ENCODE measurements at places on chromosomes 16 and 17. TPM values are rescaled to one million over a fixed set of nuclear protein-coding genes. Genes with fewer than 3 reads are reported as not detected.

DNA sequence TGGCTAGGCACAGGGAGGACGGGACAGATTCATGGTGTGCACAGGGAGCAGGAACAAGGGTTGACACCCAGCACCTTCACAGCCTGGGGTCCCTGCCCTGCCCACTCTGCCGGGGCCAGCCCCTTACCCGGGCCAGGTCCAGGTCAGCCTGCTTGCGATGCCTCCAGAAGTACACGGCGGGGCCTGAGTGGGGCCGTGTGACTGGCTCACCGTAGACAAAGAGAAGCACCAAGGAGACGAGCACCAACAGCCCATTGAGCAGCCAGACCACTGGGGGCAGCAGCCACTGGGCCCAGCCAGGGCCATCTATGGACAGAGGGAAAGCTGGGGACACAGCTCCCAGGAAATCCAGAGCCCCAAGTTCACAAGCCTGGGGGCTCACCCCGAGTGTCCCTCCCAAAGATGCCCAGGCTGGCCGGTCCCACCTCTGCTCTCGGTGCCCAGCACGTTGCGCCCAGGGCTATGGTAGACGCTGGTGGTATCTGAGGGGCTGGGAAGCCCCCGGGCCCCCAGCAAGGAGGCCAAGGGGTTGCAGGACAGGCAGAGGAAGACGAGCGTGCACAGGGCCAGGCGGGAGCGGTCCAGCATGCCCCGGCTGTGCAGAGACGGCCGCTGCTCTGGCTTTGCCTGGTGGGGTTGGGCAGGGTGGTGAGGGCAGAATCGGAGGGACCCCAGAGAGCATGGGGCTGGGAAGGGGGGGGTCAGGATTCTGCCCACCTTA is 19.8 kb downstream of the SREBF1 start:
- H3K27ac ChIP-seq, result no peak overlapping the region
- peaks cover 21% of the 10 kb centered on the region for H3K4me1 ChIP-seq
- no peak for DNase-seq
- peaks cover 5% of the 10 kb centered on the region for H3K36me3 ChIP-seq
- no peaks in the 10 kb centered on the region for H3K27me3 ChIP-seq
- H3K4me3 ChIP-seq, result no peak overlapping the region

DNA sequence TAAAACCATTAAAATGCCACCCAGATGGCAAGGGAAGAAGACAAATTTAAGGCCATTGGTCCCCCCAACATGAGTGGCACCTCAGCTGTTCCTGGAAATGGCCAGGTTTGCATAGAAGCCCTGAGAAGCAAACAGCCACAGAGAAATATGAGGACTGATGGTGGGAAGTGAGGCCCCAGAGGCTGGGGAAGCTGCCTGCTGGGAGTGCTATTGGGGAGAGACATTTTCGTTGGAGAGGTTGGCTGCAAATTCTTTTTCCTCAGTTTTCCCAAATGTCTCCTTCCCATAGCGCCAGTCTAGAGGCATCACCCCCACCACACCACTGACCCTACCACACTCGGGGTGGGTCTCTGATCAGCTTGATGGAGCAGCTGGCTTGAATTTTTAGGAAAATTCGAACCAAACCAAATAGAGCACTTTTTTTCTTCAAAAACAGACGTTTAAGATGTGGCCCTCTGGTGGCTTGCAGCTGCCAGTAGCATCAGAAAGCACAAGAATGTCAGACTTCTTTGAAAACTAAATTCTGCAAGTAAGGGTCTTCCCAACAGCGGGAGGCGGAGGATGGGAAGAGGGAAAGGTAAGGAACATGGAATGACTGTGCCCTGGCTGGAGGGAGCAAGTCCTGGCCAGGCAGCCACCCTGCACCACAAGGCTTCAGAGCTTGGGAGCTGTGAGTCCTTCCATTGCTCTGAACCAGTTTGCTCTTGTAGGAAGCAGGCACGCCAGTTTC is 13.2 kb upstream of the SLC12A3 start:
- DNase-seq, result no peak
- H3K36me3 ChIP-seq, result no peaks in the 10 kb centered on the region
- H3K4me3 ChIP-seq, result no peak overlapping the region
- no peaks in the 10 kb centered on the region for H3K27me3 ChIP-seq

DNA sequence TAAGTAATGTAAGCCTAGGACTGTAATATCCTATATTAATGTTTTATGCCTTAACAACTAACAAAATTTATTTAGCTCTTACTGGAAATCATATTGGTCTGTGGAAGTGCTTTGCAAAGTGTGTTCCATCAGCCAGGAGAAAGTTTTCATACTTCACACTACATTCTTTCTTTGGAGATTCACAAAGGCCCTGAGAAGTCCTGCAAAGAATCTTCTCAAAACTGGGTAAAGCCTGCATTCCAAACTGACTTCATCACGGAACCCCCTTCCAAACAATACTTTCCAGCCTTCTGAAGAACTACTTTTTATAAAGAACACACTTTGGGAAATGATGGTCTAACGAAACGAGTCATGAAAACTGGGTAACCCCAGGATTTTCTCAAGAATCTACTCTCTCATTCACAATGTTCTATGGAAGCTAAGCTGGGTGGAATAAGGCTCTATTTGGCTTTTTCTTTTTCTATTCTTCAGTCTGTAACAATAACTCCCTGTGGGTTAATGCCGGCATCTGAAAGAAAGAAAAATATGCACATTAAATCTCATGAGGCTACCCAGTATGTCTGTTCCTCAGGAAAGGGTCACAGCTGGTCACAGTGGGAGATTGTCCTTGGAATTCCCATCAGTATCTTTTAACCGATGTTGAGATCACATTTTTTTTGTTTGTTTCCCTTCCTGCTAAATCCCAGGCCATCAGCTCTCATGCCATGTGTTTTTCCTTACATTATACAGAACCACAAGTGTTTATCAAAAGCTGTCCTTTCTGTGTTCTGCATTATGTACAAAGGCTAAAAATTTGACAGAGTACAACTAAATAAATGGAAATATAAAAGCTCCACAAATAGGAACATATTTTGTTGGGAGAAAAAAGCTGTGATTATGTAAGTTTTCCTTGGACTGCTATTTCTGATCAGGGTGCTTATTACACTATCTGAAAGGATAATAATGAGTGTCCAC is 12.8 kb upstream of the AKAP1 start:
- H3K4me3 ChIP-seq, result no peak overlapping the region
- no peak for DNase-seq
- no peaks in the 10 kb centered on the region for H3K4me1 ChIP-seq
- no peak overlapping the region for H3K27ac ChIP-seq
- H3K36me3 ChIP-seq, result no peaks in the 10 kb centered on the region

- no peaks in the 10 kb centered on the region for H3K36me3 ChIP-seq
- no peak overlapping the region for H3K27ac ChIP-seq
- H3K4me1 ChIP-seq, result no peaks in the 10 kb centered on the region
- H3K27me3 ChIP-seq, result no peaks in the 10 kb centered on the region
- H3K4me3 ChIP-seq, result no peak overlapping the region
- no peak for DNase-seq
These were observed 120.4 kb downstream of the RMI2 start for GRCh38 chr16:11465675-11466074.

GRCh38 chr16:86398201-86398600 is 112.1 kb upstream of the FOXF1 start:
- H3K4me3 ChIP-seq, result no peak overlapping the region
- no peak overlapping the region for H3K27ac ChIP-seq
- H3K27me3 ChIP-seq, result no peaks in the 10 kb centered on the region
- no peak for DNase-seq

ST6GALNAC1 gene
- total RNA-seq, result 0.29 TPM

GRCh38 chr16:78890373-78890895 is 710.1 kb downstream of the MAF start:
- no peaks in the 10 kb centered on the region for H3K4me1 ChIP-seq
- no peaks in the 10 kb centered on the region for H3K36me3 ChIP-seq
- no peak for DNase-seq
- no peaks in the 10 kb centered on the region for H3K27me3 ChIP-seq
- H3K4me3 ChIP-seq, result no peak overlapping the region

All from GM12878 (cell line).